ENCODE measurements at places on chromosomes 3 and 15. TPM values are rescaled to one million over a fixed set of nuclear protein-coding genes. Genes with fewer than 3 reads are reported as not detected.
A peak's percentile ranks its signal among the peaks of the same experiment; 100 is the strongest.

GRCh38 chr3:171399842-171400241, 60.4 kb downstream of the TNIK start:
- no peak overlapping the region for H3K4me3 ChIP-seq
- DNase-seq = no peak
- peaks cover 16% of the 10 kb centered on the region for H3K4me1 ChIP-seq
- peak overlapping the region; percentile 45 for H3K27ac ChIP-seq
- no peaks in the 10 kb centered on the region for H3K36me3 ChIP-seq

- H3K36me3 ChIP-seq = no peaks in the 10 kb centered on the region
- DNase-seq = no peak
- H3K4me3 ChIP-seq = no peak overlapping the region
- no peak overlapping the region for H3K27ac ChIP-seq
- H3K27me3 ChIP-seq = no peaks in the 10 kb centered on the region
These were observed 124.9 kb downstream of the IGSF11 start for GRCh38 chr3:118909763-118910162.

- H3K4me1 ChIP-seq = peaks cover 3% of the 10 kb centered on the region
- no peak overlapping the region for H3K27ac ChIP-seq
These were observed 22.2 kb upstream of the NRROS start for GRCh38 chr3:196617256-196617655.

DNA sequence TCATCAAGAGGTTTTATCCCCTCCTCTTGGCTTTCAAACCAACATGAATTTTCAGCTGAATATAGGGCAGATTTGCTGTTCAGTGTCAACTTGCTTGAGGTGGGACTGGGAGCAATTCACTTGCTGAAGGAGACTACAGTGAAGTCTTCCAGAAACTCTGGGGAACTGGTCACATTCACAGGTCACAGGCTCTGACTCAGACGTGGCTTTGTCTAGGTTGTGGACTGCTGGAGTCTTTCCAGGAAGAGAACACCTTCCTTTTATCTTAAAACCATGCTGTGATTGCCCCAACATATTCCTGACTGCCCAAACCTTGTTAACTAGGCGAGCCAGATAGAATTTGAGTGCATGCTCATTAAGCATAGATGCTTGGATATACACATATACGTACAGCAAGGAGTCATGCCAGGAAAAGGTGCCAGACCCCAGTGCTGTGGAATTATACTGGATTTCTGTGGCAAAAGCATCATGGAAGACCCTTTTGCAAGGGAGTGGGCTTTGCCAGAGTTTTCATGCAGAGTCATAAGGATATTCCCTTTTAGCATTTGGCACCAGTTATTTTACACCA, 399.1 kb upstream of the TBL1XR1 start:
- DNase-seq = no peak
- H3K4me3 ChIP-seq = no peak overlapping the region
- H3K4me1 ChIP-seq = peaks cover 28% of the 10 kb centered on the region

GRCh38 chr3:172079326-172079976, 40.1 kb downstream of the FNDC3B start:
- no peaks in the 10 kb centered on the region for H3K27me3 ChIP-seq
- H3K36me3 ChIP-seq = no peaks in the 10 kb centered on the region
- no peak overlapping the region for H3K4me3 ChIP-seq
- H3K4me1 ChIP-seq = no peaks in the 10 kb centered on the region
- DNase-seq = no peak

DNA sequence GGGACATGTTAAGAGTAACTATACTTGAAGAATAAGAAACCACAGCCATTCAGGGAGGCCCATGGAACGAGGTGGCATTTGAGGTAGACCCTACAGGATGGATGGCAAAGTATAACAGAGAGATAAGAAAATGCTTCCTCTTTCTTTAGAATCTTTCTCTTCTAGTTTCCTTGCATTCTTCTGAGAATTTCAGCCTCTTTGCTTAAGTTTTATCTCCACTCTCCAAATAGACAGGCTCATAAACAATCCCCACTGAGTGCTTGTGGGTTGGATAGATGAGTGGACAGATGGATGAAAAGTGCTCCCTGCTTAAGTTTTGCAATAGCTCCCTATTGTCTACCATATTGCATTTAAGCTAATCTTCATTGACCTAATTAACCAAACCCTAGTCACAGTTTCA, 103.7 kb downstream of the MEX3B start:
- H3K36me3 ChIP-seq = no peaks in the 10 kb centered on the region
- H3K4me1 ChIP-seq = no peaks in the 10 kb centered on the region
- no peak overlapping the region for H3K27ac ChIP-seq
- H3K27me3 ChIP-seq = no peaks in the 10 kb centered on the region

GRCh38 chr15:101013769-101014675, 94.9 kb downstream of the LRRK1 start:
- H3K27ac ChIP-seq = no peak overlapping the region
- H3K27me3 ChIP-seq = no peaks in the 10 kb centered on the region
- H3K4me3 ChIP-seq = no peak overlapping the region
- no peak for DNase-seq

Gene CAND2
- 5.6 TPM for total RNA-seq

DNA sequence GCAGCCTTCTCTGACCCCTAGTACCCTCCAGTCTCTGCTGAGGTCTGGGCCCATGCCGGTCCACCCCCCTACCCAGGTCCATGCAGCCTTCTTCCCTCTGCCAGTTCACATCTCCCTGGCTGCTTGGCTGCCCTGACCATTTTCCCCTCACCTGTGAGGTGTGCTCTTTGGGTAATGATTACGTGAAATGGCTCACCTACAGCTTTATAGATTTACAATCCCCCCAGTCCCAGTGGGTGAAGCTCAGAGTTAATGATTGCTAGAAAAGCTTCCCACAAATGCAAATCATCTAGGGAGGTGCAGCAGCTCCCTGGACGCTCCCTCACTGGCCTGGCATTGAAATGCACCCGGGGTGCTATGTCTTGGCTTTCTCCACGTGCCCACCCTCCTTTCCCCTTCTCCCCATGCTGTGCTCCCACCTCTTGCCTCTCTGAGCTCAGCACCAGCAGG, 18.7 kb downstream of the PAQR5 start:
- no peak for DNase-seq
- H3K36me3 ChIP-seq = no peaks in the 10 kb centered on the region
- no peak overlapping the region for H3K27ac ChIP-seq
- peaks cover 39% of the 10 kb centered on the region for H3K4me1 ChIP-seq

- DNase-seq = no peak
- H3K27me3 ChIP-seq = no peaks in the 10 kb centered on the region
- H3K4me3 ChIP-seq = no peak overlapping the region
- no peaks in the 10 kb centered on the region for H3K36me3 ChIP-seq
- no peak overlapping the region for H3K27ac ChIP-seq
These were observed 366.8 kb upstream of the GBE1 start for GRCh38 chr3:82128271-82128670.

- H3K27me3 ChIP-seq = no peaks in the 10 kb centered on the region
- peaks cover 6% of the 10 kb centered on the region for H3K4me1 ChIP-seq
- no peak overlapping the region for H3K27ac ChIP-seq
- H3K4me3 ChIP-seq = no peak overlapping the region
- no peaks in the 10 kb centered on the region for H3K36me3 ChIP-seq
These were observed 29.1 kb upstream of the SRP14 start for GRCh38 chr15:40067921-40068624.

DNA sequence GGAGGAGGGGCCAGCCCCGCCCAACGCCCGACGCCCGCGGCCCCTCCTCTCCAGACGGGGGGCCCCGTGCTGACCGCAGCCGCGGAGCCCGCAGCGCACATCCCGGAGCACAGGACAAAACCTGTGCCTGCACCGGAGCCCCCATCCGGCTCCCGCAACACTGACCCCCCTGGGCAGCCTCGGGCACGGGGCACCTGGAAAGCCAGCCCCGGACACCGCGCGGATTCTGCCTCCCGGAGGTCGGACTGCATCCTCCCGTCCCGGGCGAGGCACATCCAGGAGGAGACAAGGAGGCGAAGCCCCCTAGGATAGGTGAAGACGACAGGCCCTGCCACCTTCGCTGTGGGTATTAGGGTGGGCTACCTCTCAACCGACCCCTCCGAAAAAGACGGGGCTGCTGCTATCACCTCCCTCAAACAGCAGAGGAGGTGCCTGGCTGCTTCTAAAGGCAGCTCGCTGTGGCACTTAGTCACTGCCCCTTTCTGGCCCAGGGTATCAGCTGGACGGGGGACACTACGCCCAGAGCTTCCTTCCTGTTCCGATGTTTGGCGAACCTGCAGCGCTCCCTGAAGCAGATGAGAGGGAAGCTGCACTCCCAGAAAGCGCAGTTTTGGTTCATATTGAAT, 10.6 kb downstream of the XXYLT1 start:
- no peak for DNase-seq
- no peaks in the 10 kb centered on the region for H3K27me3 ChIP-seq
- H3K27ac ChIP-seq = peak overlapping the region; percentile 88
- H3K4me1 ChIP-seq = peaks cover 9% of the 10 kb centered on the region
- peak overlapping the region; percentile 48 for H3K4me3 ChIP-seq
